Cerebellum (tissue), 4 donors: ENCODE measurements at places on chromosomes 2 and 18. TPM values are rescaled to one million over a fixed set of nuclear protein-coding genes. Genes with fewer than 3 reads are reported as not detected.

The TGFA gene
- total RNA-seq: 11.2 TPM

The CRIM1 gene
- total RNA-seq: 47.9 TPM

The TEX44 gene
- not detected for total RNA-seq

The SLC9A2 gene
- 0.36 TPM for total RNA-seq

The SCYGR4 gene
- not detected for total RNA-seq

The AGBL5 gene
- 20.1 TPM for total RNA-seq

The GALR1 gene
- 1.4 TPM for total RNA-seq

The SULT1C4 gene
- 20.7 TPM for total RNA-seq

The GKN2 gene
- total RNA-seq: not detected

The RUFY4 gene
- total RNA-seq: not detected

The HOXD13 gene
- not detected for total RNA-seq

The ANKRD62 gene
- total RNA-seq: 0.18 TPM

The BAZ2B gene
- total RNA-seq: 250 TPM

The ERBB4 gene
- 154 TPM for total RNA-seq

The PDCD1 gene
- not detected for total RNA-seq

The PLEKHH2 gene
- total RNA-seq: 12.2 TPM
